ENCODE measurements at places on chromosomes 1 and 21. TPM values are rescaled to one million over a fixed set of nuclear protein-coding genes. Genes with fewer than 3 reads are reported as not detected.

DNA sequence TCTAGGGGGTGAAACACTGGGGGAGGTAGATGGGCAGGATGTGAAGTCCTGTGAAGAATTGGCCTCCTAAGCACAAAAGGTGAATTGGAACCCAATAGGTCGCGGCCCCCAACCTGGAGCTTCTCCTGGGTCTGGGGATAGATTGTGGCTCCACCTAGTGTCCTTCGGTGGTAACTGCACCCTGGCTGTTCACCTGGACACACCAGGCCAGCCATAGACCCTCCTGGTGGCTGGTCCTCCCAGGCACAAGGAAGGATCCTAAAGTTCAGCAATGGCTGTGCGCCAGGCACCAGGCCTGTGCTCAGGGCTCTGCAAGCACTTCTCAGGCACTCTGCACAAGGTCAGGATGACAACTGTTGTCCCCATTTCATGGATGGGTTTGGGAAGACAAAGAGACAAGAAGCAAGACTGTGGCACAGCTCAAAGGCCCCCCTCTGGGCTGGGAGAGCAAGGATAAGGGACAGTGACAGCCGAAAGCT lies 13.5 kb downstream of the ESPN start:
- H3K27ac ChIP-seq = no peak overlapping the region
- H3K27me3 ChIP-seq = peaks cover 13% of the 10 kb centered on the region
- H3K4me1 ChIP-seq = peaks cover 3% of the 10 kb centered on the region
- H3K36me3 ChIP-seq = no peaks in the 10 kb centered on the region
- DNase-seq = peak; percentile 84

GRCh38 chr1:47696737-47697441 lies 259.0 kb downstream of the FOXD2 start:
- H3K36me3 ChIP-seq = no peaks in the 10 kb centered on the region
- no peak overlapping the region for H3K4me3 ChIP-seq

GRCh38 chr1:36352125-36352909 lies 28.9 kb upstream of the EVA1B start:
- H3K27ac ChIP-seq = no peak overlapping the region
- H3K4me3 ChIP-seq = no peak overlapping the region
- H3K36me3 ChIP-seq = peaks cover 30% of the 10 kb centered on the region
- no peaks in the 10 kb centered on the region for H3K27me3 ChIP-seq
- no peak for DNase-seq
- peaks cover 6% of the 10 kb centered on the region for H3K4me1 ChIP-seq

MAEL gene
- total RNA-seq = not detected

GRCh38 chr1:26234644-26235370 lies 807 bp downstream of the CEP85 start:
- DNase-seq = no peak
- H3K4me1 ChIP-seq = peaks cover 2% of the 10 kb centered on the region
- peak overlapping the region; percentile 98 for H3K4me3 ChIP-seq
- H3K36me3 ChIP-seq = no peaks in the 10 kb centered on the region
- H3K27ac ChIP-seq = peak overlapping the region; percentile 39

DNA sequence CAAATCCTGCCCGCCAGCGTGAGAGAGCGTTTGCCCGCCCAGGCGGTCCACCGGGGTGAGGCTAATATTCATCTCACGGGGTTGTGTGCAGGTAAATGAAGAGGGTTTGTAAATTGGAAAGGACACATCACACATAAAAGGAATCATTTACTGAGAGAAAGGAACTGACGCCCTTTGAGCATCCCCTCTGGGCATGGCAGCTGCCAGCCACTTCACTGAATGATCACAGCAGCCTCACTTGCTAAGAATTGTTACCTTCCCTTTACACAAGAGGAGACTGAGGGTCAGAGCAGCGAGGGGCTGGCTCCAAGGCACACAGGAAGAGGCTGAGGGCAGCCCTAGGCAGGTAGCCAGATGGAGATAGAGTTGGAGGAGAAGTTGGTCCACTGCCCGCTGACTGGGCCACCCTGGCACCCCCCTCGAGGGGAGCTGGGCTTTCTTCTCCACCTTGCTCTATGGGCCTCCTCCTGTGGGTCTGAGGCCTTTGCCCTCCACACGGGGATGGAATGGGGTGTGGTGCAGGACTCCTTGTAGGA lies 96.0 kb downstream of the FOXD2 start:
- H3K27me3 ChIP-seq = peaks cover 7% of the 10 kb centered on the region
- DNase-seq = no peak
- peak overlapping the region; percentile 20 for H3K4me3 ChIP-seq
- H3K27ac ChIP-seq = no peak overlapping the region

GRCh38 chr1:50347933-50348332 lies 75.3 kb downstream of the DMRTA2 start:
- H3K36me3 ChIP-seq = no peaks in the 10 kb centered on the region
- no peak overlapping the region for H3K27ac ChIP-seq
- H3K4me3 ChIP-seq = no peak overlapping the region

HRNR gene
- total RNA-seq = not detected

RTCA gene
- 31.6 TPM for total RNA-seq

ASPM gene
- total RNA-seq = 50.3 TPM

DNA sequence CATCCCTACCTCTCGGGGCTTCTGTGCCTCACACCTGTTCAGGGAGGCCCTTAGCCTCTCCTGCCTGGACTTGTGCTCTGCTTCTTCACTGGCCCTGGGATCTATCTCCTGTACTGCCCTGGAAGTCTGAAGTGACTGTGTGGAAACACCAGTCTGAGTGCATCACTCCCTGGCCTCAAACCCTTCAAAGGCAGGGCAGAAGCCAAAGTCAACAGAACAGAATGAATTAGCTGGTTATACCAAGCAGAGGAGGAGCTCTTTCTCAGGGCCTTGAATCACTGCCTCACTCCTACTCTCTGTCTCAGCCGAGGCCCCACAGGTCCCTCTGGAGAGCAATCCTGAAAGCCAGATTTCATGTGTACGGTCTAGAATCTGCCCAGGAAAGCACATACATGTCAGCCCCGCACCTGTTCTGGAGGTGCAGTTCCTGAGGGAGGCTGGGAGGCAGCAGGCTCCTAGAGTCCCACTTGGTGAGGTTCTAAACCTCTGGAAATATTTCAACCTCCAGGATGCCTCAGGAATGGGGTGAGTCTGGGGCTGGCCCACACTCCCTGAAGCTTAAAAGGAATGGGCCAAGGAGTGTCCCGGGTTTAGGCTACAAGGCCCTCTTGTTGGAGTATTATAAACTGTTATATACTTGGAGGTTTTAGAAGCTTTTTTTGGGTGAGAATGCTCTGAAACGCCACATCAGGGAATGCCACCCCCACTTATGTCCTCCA lies 98.3 kb downstream of the ABCA4 start:
- H3K36me3 ChIP-seq = no peaks in the 10 kb centered on the region
- H3K4me1 ChIP-seq = peaks cover 10% of the 10 kb centered on the region
- DNase-seq = no peak
